ENCODE measurements at places on chromosomes 1 and 21.

- DNase-seq, result no peak
Observed at GRCh38 chr21:38669186-38669585, 136.5 kb upstream of the ETS2 start.

DNA sequence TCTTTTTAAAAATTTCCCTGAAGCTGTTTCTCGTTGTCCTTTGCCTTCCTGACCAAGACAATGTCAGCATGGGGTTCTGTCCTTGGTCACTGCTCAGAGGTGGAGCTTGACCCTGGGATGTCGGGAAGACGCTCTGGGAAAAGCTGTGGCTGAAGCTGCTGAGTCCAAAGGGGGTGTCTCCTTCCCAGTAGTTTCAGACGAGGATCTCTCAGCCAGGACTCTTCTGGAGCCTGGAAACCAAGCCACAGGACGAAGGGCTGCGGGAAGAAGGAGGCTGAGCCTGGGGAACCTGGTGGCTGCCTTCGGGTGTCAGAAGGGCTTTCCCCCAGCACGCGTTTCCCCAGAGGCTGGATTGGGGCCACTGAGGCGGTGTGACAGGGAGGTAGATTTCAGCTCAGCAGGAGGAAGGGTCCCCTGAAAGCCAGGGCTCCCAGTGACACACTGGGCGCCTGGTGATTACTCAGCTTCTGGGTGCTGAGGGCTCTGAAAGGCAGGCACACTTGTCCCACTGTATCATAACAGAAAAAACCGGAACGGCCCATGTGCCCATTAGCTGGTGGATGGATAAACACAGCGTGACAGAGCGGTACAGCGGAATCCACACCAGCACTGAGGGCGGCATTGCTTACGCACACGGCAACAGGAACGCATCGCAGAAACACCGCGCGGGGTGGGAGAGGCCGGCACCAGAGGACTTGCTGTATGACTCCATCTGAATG, 5.0 kb upstream of the KRTAP12-1 start:
- no peak for DNase-seq

DNA sequence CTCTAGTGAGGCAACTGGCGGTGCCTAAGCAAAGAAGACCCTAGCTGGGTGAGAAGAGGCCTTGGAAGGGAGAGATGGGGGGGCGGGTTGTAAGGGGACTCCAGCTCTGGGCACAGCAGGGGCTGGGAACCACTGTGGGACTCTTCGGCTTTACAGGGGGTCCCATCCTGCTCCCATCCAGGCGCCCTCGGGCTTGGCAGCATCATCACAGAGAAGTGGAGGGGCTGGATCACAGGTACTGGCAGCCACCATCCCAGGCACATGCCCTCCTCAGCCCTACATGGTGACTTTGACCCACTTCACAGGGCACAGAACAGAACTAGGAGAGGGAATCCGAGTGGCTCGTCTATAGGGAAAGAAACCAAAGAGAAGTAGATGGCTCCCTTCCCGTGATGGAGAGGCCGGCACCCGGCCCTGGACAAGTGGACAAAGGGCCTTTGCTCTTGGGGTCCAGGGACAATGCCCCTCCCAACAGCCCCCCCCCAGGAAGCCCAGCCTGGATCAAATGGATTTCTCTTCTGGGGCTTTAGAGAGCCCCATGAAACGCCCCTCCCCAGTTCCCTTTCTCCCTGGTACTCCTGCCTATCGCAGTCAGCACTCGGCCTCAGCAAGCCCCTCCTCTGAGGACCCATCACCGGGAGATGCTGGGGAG, 54.0 kb upstream of the ECE1 start:
- no peak for DNase-seq

DNA sequence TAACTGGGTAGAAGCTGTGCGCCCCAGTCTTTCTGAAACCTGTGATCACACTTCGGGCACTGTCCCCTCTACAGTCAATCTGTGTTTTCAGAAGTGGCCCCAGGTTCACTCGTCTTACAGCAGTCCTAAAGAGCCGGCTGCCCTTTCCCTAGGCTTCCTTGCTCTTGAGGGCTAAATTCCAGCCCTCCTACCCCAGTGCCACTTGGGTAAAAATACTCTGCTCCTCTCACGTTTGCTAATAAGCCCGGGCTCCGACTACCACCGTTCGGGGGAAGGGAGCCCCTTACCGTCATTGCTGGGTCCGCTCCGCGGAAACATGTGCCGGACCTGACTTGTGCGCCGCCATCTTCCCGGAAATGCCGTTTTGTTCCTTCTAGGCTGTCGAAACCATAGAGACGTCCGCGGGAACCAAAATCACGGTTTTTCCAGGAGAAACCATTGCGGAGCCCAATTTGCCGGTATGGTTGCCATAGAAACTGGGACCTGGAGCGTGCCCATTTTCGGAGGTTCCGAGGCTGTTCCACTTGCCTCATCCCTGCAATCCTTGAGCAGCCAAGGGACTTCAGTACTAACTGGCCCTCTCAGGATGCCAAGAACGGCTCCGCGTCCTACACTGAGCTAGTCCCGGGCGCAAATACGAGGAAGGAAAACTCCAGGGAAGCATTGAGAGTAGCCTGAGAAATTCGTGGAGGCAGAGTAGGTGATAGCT, at the start of gene GPATCH4:
Gene GPATCH4, minus strand, starts transcription at position 358 of the 709 bp plus-strand sequence.
- DNase-seq, result no peak

DNA sequence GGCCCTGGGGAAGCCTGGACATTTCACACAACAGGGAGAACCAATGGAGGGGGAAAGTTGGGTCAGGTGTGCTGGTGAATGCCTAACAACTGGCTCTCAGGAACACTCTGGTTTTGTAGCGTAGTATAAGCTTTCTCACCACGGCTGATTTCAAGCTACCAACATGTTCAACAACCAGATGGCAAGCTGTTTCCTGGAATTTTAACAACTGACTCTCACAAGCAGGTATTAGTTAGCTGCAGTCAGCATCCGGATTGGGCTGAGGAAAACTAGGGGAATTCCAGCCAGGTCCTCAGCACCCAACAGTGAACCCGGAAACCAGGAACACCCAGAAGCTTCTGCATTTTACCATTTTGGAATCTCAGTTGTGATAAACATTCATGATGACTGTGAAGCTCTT, 162.3 kb upstream of the CAMK1G start:
- no peak for DNase-seq

DNA sequence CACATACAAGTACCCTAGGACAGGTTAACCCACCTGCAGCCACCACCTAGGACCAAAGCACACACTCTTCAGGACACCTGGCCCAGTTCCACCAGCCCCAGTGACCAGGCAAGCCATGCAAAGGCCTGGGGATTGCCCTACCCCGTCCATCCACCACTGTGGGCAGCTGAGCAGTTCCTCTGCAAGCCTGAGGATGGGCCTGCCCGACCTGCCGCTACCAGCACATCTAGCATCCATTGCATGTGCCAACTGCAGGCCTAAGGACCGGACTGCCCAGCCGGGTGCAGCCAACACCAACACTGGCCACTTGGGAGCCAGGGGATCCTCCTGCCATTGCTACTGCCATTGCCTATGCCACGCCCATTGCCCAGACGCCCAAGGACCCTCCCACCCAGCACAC, 558.3 kb downstream of the SMYD3 start:
- DNase-seq, result no peak

- no peak for DNase-seq
Observed at GRCh38 chr1:180720753-180721152, 88.9 kb downstream of the XPR1 start.

- DNase-seq, result no peak
Observed at GRCh38 chr1:152228831-152229230, 4.8 kb upstream of the HRNR start.

GRCh38 chr1:19623523-19623922, 20.6 kb upstream of the NBL1 start:
- DNase-seq, result no peak

GRCh38 chr1:234724516-234725176, 114.7 kb upstream of the IRF2BP2 start:
- no peak for DNase-seq

DNA sequence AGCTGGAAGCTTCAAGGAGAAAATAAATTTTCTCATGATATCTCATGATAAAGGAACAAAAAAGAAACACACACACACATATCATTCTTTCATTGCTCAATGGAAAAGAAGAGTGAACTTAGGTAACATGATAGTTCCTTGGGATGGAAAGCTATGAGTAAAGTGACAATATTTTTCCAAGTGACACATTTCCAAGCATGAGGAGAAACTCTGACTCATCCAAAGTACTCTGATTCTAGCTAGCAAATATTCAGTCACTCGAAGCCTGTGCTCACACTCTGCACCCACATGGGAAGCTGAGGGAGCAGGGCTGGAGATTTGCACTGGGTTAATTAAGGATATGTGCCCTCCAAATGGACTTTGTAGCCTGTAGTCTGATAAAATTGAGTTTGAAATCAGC, 222.4 kb downstream of the LRRC40 start:
- DNase-seq, result no peak

DNA sequence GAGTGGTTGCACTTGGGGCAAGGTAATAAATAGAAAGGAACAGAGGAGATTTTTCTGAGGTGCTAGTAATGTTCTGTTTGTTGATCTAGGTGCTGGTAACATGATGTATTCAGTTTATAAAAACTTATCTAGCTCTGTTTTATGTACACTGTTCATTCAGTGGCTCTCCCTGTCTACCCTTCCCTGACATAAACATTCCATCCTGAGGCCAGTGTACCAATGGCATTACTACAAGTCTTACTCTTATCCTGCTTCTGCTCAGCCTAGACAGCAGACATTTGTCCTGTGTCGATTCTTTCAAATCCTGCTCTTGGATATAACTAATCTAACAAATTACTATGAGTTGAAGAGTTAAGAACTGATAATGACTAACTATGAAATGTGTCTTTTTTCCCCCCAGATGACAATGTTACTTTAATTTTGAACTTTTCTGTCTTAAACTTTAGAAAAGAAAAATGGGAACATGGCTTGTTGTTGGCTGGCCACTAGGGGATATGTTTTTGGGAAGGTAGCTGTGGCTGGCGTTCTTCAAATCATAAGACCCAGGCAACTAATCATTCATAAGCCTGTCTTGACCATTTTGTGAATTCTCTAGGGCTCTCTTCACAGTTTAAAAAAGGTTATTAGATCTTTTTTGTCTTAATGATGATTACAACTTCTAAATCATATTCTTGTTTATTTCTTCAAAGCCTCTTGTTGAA, 390.9 kb downstream of the PBX1 start:
- DNase-seq, result no peak

GRCh38 chr21:14768042-14768441, 221.9 kb upstream of the SAMSN1 start:
- no peak for DNase-seq

GRCh38 chr1:228082918-228083870, 686 bp downstream of the ARF1 start:
- no peak for DNase-seq

GRCh38 chr1:245710961-245711903, 556.4 kb downstream of the KIF26B start:
- no peak for DNase-seq

- DNase-seq, result no peak
Observed at GRCh38 chr1:90802622-90803021, 85.5 kb upstream of the BARHL2 start.

DNA sequence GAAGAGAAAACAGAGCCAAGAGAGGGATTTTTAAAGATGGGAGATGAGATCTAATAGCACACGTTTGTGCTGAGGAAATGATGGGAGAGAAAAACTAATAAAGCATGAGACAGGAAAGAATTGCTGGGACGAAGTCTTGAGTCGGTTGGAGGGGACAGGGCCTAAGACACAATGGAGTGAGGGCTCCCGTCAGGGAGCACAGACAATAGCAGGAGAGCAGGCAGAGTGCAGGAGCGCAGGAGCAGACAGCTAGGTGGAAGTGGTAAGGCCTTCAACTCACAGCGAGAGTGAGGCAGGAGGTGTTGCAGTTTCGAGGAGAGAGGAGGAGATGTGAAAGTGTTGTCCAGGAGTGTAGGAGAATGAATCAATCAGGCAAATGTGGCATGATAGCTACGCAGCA, 59.9 kb upstream of the SOX13 start:
- no peak for DNase-seq

- no peak for DNase-seq
Observed at GRCh38 chr1:44305962-44306422, 49.1 kb downstream of the ERI3 start.

DNA sequence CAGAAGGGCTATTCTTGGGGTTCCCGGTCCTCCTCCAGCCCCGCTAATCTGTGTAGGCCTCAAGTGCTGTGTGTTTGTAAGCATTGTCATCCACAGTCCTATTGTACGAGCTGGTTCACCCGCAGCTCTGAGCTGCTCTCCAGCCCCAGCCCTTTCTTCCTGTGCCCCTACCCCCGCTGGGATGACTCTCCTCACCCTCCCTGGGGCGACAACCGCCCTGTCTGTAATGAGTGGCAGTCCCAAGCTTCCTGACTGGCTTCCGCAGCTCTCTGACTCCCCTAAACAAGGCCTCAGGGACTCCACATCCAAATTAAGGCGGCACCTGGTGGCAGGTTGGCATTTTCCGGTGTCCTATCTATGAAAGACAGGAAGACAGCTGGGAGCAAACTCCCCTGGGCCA, 45.8 kb downstream of the TFF3 start:
- DNase-seq, result no peak

DNA sequence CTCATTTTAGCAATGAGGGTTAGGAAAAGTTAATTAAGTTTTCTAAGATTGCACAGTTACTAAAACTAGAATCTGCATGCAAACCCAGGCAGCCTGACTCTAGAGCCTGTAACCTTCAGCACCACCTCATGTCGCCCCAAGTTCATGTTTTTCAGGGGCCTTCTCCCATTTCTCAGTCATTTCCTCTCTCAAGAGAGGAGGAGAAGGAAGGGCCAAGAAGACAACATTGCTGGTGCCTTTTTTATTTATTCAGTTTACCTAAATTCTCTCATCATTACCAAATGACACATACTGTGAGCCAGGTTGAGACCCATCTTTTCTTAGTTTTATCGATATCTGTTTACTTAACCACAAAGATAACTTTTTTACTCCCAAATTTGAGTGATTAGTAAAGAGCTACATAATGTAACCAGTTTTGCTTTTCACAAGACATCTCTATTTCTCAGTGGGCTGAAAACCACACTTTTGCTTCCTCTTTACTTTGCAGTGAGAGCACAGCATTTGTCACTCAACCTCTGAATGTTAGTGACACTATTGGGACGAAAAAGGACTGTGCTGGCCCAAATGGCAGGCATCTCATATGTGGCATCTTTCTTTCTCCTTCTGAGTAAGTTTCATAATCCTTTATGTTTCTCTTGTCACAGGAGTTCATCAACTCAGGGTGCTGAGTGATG, at the start of gene CD101:
Gene CD101, plus strand, starts transcription at position 507 of the 674 bp plus-strand sequence. Its CDS starts 58 bp downstream, at position 565.
- DNase-seq, result no peak

GRCh38 chr1:161502181-161502580, 3.1 kb upstream of the FCGR2A start:
- no peak for DNase-seq

GRCh38 chr21:45053561-45054226, 20.7 kb upstream of the ADARB1 start:
- no peak for DNase-seq

GRCh38 chr1:147252540-147252939, 10.1 kb downstream of the CHD1L start:
- DNase-seq, result no peak

- DNase-seq, result no peak
Observed at GRCh38 chr1:158333405-158334155, 2.2 kb upstream of the CD1B start.

DNA sequence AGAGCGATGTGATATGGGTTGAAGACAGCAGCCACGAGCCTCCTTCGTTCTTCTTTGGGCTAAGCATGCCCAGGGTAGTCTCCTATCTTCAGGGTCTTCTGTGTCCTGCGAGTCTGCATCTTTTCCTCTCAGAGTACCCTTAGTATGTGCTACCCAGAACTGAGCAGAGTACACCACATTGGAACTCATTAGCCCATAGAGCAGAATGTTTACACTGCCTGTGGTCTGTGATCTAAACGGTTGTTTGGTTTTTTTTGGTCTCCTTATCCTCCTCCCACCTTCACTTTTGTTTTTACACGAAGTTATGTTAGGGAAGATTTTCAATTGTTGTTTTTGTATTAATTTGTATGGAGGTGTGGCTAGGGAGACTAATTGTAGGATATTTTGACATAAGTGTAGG, 126.4 kb downstream of the NEK7 start:
- no peak for DNase-seq

Data from cortex of kidney (tissue), 1 donor.